Ovary (tissue), 10 donors: ENCODE measurements at places on chromosomes 7 and 10.

DNA sequence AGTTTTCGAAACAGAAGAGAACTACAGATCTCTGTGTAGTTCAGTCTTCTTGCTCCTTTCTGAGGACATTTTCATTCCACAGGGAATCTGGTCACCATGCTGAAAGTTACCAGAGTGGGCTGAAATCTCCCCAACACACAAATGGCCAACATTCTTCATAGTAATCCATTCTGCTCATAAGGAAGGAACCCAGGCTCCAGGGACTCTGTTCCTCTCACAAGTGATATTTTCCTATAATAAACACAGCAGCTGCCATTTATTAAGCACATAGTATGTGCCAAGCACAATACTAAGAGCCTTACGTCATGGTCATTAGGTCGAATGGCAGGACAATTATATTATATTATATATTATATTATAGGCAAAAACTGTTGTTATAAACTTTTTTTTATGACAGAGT is 109.8 kb downstream of the RAB11FIP2 start:
- no peaks in the 10 kb centered on the region for H3K27me3 ChIP-seq
- H3K27ac ChIP-seq = no peak overlapping the region
- no peaks in the 10 kb centered on the region for H3K4me1 ChIP-seq
- no peaks in the 10 kb centered on the region for H3K36me3 ChIP-seq

GRCh38 chr7:156028521-156028920 is 216.3 kb upstream of the SHH start:
- H3K27ac ChIP-seq = no peak overlapping the region
- H3K4me3 ChIP-seq = no peak overlapping the region
- H3K4me1 ChIP-seq = no peaks in the 10 kb centered on the region
- no peak for DNase-seq

GRCh38 chr7:8114175-8114574 is 145.6 kb downstream of the GLCCI1 start:
- H3K4me1 ChIP-seq = no peaks in the 10 kb centered on the region
- no peak overlapping the region for H3K27ac ChIP-seq
- no peaks in the 10 kb centered on the region for H3K27me3 ChIP-seq

DNA sequence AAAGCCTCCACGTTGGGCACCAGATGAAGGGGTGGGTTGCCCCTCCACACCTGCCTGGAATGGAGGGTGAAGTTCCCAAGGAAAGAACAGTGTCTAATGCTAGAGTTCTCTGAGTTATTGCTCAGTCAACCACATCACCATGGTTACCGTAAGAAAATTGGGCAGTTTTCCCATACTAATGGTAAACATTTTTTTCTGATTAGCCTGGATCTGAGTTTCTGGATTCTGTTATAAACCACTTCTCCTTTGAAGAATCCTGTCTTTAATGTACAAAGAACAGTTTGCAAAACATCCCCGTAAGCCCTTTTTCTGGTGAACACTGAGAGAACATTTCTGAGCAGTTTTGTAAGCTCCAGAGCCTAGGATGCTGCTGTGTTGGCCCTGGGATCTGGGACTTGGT is 45.5 kb downstream of the ABCC2 start:
- H3K27me3 ChIP-seq = no peaks in the 10 kb centered on the region
- no peak overlapping the region for H3K27ac ChIP-seq
- DNase-seq = no peak

DNA sequence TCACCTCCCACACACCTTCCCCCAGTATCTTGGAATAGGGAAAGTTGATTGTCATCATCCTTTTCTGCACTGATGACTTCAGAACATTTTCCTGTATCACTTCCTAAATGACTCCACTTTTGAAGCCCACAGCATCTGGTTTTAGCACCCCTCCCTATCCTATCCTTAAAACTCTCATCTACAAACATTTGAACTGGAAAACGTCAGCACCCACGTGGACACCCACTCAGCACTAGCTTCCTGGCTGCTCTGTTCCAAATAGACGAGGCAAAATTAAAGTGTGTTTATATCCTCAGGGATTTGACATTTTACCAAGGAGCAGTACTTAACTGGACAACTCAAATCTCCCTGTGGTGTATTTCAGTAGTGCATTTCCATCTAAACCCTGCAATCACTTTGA is 73.9 kb downstream of the REEP3 start:
- H3K27ac ChIP-seq = no peak overlapping the region
- DNase-seq = no peak
- no peaks in the 10 kb centered on the region for H3K4me1 ChIP-seq
- no peak overlapping the region for H3K4me3 ChIP-seq
- H3K36me3 ChIP-seq = no peaks in the 10 kb centered on the region
- no peaks in the 10 kb centered on the region for H3K27me3 ChIP-seq

DNA sequence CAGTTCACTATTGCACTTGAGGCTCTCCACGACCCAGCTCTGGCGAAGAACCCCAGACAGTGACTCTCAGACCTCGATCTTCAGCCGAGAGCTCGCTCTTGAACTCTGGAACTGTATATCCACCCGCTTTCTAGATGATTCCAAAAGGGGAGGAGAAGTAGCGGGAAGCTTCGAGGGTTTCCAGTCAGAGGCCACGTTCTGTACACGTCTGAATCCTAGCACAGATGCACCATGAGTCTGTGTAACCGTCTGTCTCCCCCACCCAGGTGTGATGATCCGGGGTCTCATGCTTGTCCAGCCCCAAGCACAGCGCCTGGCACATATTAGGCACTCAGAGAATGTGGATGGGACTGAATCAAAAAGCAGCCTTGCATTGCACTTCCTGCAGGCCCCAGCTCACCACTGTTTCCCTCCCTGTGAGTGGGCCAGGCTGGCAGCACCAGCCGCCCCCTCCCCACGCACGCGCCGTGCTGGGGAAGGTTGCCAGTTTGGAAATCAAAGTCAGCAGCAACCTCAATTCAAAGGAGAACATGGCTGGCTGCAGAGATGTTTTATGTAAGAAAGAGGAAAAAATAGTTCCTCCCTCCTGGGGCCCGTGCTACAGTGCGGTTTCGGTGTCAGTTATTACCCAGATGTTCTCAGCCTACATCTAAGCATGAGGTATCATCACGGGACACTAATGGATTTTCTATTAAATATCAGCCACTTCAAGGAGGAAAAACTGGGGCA is 5.7 kb downstream of the GRID2IP start:
- DNase-seq = no peak
- no peak overlapping the region for H3K4me3 ChIP-seq
- H3K27ac ChIP-seq = no peak overlapping the region
- H3K27me3 ChIP-seq = no peaks in the 10 kb centered on the region
- H3K4me1 ChIP-seq = no peaks in the 10 kb centered on the region
- H3K36me3 ChIP-seq = no peaks in the 10 kb centered on the region

DNA sequence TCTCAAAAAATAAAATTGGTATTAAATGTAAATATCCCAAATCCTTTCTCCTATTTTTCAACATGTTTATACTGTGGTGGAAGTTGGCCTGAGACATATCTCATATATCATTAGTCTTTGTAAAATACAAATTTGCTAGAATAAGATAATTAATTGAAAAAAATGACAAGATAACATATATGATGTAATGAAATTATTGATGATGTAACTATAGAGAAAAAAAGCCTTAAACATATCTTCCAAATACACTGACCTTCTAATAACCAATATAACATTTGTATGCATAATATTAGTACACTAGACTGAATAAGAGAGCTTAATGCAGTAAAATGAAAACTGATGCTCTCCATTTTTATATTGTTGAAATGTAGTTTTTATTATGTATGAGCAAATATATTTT is 104.3 kb downstream of the PRKG1 start:
- H3K36me3 ChIP-seq = no peaks in the 10 kb centered on the region
- H3K4me1 ChIP-seq = no peaks in the 10 kb centered on the region
- H3K4me3 ChIP-seq = no peak overlapping the region

DNA sequence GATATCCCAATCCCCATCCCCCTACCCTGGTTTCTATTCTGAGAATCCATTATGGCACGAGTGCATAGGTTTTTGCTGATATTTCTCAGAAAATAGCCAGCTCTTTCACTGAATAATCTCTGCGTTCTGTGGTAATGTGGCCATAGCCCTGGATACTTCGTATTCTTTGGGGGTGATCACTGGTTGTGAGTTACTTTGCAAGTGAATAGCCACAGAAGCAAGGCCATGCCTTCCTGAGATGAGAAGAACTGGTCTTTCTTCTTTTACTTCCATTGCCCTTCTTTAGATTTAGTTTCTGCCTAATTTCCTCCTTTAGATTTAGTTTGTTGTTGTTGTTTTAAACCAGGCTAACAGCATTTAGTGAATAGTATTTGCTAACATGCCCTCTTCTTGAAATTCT is 323.4 kb downstream of the CDC14C start:
- no peak overlapping the region for H3K4me3 ChIP-seq
- H3K27ac ChIP-seq = no peak overlapping the region
- H3K36me3 ChIP-seq = no peaks in the 10 kb centered on the region
- H3K4me1 ChIP-seq = no peaks in the 10 kb centered on the region
- DNase-seq = no peak
- no peaks in the 10 kb centered on the region for H3K27me3 ChIP-seq

DNA sequence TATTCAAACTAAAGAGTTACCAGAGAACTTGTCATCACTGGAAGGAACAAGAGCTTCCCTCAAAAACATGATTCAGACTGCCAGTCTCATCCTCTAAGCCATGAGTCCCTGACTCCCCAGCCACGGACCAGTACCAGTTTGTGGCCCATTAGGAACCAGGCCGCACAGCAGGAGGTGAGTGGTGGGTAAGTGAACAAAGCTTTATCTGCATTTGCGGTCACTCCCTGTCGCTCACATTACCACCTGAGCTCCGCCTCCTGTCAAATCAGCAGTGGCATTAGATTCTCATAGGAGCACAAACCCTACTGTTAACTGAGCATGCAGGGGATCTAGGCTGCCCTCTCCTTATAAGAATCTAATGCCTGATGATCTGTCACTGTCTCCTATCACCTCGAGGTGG is 42.2 kb upstream of the C10orf90 start:
- no peaks in the 10 kb centered on the region for H3K27me3 ChIP-seq
- no peak overlapping the region for H3K4me3 ChIP-seq
- H3K36me3 ChIP-seq = no peaks in the 10 kb centered on the region
- no peak overlapping the region for H3K27ac ChIP-seq
- no peak for DNase-seq

GRCh38 chr7:43249823-43250145 is 137.3 kb downstream of the HECW1 start:
- no peak for DNase-seq
- H3K36me3 ChIP-seq = no peaks in the 10 kb centered on the region
- peaks cover 5% of the 10 kb centered on the region for H3K4me1 ChIP-seq

DNA sequence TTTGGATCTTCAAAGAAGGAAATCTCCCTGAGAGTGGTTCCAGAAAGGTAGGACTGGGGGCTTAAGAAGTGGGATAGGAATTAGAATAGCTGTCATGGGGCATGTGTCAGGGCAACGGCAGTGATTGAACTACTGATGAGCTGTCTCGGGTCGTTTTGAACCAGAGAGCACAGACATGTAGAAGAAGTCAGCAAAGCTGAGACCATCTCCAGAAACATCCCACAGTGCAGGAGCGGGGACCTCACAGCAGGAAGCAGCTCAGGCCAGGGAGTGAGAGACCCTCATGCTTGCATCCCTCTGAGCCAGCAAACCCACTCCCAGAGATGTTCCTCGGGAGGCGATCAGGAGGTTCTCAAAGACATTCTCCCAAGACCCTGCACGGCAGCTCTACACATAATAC is 60.1 kb downstream of the AOC1 start:
- H3K27me3 ChIP-seq = no peaks in the 10 kb centered on the region
- no peak overlapping the region for H3K4me3 ChIP-seq
- H3K36me3 ChIP-seq = no peaks in the 10 kb centered on the region
- H3K4me1 ChIP-seq = no peaks in the 10 kb centered on the region

DNA sequence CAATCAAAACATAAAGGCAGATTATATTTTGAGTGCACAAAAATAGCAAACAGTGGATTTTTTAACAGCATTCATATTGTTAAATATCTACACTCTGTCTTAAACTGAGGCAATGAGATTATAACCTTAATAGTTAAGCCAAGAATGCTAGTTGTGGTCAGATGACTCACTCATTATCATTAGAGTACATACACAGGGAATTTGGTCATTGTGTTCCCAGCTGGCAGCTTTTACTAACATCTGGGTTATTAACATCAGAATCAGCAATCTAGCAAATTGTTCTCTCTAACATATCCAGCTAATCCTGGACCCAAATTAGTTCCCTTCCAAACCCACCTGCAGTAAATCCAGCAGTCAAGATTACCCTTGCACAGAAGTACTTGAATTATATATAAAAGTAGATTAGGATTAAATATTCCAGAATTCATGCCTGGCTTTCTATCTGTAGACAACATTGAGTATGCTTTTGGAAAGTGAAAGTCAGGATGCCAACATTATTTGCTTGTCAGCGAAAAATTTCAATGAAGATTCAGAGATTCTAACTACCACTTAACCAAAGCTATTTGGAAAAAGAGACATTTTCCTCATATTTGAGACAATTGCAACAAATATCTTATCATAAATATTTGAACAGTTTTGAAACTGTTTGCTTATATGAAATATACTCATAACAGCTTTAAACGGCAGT is 1035.6 kb upstream of the PHF14 start:
- H3K27ac ChIP-seq = no peak overlapping the region
- no peaks in the 10 kb centered on the region for H3K4me1 ChIP-seq
- no peaks in the 10 kb centered on the region for H3K27me3 ChIP-seq

DNA sequence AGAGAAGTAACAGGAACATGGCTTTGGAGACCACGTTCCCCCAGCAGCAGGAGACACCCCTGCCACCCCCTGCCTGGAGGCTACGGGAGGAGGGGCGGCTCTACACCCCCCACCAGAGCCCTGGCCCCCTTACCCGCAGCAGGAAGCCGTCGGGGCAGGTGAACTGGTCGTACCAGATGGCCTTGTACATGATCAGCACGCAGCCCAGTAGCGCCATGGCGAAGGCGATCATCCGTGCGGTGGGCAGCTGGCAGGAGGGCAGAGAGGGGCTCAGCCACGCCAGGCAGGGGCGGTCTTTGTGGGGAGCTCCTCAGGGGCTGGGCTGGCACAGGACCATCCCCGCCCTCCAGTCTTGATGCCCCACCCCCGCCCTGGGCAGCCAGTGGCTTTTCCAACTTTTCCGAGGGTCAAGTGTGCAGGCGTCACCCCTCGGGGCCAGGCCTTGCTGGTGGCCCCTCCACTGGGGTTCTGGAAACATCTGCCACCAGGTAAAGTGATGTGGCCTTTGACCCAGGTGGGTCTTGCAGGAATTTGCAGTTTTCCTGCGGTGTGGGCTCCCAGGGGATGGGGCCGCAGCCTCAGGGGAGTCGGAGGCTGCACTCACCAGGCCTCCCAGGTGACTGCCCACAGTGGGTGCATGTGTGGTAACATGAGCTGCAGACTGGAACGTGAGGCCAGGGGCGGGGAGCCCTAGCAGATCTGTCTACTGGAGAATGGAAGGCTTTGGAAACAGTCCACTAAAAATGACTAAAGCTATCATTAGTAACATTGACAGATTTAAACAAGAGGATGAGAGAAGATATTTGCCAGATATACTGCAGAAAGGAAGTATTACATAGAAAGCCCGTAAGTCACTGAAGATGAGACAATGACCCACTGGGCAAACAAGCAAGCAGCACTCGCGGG is 9.7 kb downstream of the CALY start:
- H3K27ac ChIP-seq = no peak overlapping the region
- H3K4me1 ChIP-seq = peaks cover 7% of the 10 kb centered on the region
- no peak for DNase-seq
- no peaks in the 10 kb centered on the region for H3K36me3 ChIP-seq
